ENCODE measurements at places on chromosomes 4 and X.

DNA sequence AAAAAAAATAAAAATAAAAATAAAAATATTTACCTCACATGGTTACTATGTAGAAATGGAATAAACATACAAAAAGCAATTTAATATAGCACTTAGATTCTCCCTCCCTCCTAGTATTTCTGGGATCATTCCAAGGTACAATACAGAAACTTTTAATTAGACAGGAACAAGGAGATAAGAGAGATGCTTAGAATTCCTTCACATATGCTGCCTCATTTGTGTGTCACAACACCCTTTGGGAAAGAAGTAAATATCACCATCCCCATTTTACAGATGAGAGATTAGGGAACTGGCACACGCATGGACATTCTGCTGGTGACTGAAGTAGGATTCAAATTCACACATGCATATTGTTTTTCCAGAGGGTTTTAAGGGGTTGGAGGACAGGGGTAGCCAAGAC, 164.2 kb downstream of the APBB2 start:
- no peak for DNase-seq

DNA sequence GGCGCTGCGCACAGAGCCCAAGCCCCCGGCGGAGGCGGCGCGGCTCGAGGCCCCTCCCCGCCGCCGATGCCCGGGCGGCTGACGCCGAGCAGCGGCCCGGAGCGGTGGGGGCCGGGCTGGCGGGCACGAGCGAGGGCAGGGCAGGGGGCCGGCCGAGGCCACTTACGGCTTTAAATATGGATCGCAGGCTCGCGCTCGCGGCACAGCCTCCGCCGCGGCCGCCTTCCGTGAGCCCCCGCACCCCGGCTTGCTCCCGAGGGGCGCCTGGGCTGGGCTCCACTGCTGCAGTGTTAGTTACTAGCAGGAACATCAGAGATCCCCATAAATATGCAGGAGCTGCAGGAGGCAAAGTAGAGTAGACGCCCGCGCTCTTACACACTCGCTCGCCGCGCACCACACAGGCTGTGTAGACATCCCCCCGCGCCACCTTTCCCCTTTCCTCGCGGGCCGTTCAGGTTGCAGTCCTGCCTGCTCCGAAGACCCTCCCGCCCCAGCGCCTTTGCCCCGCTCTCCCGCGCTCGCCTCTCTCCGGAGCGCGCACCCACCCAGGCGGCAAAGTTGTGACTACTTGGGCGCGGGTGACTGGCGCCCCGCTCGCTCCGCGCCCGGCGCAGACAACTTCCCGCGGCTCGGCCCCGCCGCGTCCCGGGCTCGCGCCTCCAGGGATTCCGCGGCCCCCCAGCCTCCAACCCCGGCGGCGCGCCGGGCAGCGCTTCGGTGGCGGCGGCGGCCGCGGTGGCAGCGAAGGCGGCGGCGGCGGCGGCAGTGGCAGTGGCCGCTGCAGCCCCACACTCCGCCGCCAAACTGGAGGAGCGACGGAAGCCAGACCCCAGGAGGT, 152.0 kb upstream of the SLC4A4 start:
- DNase-seq: no peak

DNA sequence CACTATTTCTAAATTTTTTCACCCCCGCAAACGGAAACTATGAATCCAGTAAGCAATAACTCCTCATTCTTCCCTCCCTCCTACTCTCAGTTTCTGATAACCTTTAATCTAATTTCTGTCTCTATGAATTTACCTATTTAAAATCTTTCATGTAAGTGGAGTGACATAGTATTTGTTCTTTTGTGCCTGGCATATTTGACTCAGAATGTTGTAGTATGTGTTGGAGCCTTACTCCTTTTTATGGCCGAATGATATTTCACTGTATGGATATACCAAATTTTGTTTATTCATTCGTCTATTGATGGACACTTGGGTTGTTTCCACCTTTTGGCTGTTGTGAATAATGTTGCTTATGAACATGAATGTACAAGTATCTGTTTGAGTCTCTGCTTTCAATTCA, 61.1 kb upstream of the C1GALT1C1 start:
- DNase-seq: no peak

GRCh38 chr4:6042293-6043063, 24.2 kb upstream of the C4orf50 start:
- DNase-seq: no peak

GRCh38 chrX:48595929-48596328, 1.4 kb upstream of the WDR13 start:
- DNase-seq: no peak

DNA sequence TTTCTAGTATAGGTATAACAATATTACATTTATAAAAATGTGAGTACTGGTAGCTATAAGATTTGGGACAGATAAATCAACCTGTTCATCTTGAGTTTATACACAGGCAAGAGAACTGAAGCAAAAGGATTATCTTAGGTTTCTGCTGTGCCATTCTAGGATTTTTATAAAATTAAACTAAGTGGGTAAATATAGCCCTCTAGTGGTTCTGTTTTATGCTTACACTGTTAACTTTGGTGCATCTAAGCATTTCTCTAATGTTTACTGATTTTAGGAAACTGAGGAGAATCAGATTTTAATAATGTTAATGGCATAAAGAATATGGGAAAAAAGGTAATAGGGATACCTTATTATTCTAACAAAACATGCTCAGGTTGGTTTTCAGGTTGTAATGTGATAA, 1.1 kb upstream of the RRH start:
- no peak for DNase-seq

- DNase-seq: no peak
These were observed 2183.9 kb upstream of the TENM3 start for GRCh38 chr4:180059216-180059881.
